ENCODE measurements at places on chromosomes 1 and 21.

GRCh38 chr1:30373471-30374399 lies 349.6 kb downstream of the MATN1 start:
- no peak for DNase-seq

DNA sequence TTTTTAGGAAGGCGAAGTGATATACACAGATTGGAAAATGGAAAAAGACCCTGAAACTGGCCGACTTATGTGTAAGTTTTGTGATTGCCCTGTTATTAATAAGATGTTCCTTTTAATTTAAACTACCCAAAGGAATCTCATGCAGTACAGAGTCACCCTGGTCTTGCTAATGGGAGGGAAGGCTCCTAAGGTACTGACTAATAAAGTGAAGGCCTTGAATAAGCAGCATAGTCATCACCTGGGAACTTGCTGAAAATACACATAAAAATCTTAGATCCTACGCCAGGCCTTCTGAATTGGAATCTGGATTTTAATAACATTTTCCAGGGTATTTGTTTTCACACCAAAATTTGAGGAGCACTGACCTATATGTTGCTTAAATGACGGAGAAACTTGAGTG lies 73.4 kb upstream of the MCOLN3 start:
- no peak for DNase-seq

DNA sequence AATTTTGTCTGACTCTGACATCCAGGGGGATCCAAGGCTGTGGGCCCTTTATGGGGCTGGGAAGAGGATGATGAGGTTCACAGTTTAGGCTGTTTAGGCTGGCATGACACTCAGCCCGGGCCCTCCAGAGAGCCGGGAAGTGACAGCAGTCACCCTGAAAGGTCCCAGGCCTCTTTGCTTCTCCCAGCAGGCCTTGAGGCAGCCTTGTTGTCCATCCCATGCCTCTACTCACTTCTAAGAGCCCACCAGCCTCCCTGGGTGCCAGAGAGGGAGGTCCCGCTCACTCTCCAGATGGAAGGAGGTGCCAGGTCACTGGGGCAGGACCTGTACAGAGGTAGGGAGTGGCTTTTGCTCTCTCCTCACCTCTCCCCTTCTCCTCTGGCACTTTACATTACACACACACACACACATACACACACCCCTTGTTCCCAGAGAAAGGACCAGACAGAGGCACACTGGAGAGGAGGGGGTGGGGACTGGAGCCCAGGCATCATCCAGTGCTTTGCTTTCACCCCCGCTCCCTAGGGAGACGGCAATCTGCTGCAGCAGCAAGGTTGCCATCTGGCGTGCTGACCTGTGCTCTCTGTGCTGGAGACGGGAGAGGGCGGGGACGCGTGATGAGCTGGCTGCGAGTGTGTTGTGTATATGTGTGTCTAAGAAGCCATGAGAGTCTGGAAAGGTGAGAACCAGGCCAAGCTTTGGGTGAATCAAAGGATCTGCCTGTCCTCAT lies 4.6 kb downstream of the KLHDC8A start:
- no peak for DNase-seq

- DNase-seq: peak; percentile 53
Measured at GRCh38 chr1:224168859-224169380, 14.1 kb upstream of the DEGS1 start.

GRCh38 chr1:6074192-6074901 lies 28.7 kb downstream of the KCNAB2 start:
- DNase-seq: no peak

DNA sequence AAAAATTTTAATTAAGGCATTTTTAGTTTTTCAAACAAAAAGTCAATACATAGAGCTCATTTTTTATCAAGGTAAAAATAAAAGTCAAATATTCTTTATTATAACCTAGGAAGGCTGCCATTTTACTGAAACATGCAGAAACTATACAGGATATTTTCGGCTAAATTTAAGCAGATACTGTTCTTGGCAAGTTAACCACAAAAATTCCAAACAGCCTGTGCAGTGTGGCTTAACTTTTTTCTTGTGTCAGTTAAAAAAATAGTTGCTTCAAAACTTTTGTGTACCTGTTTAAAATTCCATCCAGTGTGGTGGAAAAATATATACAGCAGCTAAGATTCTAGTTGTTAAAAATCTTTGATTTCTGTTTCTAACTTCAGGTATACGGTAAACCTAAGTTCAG lies 135.0 kb downstream of the ATP5PO start:
- DNase-seq: peak; percentile 31
